Fibroblast of gingiva (primary cell): ENCODE measurements at places on chromosomes 4 and X.

DNA sequence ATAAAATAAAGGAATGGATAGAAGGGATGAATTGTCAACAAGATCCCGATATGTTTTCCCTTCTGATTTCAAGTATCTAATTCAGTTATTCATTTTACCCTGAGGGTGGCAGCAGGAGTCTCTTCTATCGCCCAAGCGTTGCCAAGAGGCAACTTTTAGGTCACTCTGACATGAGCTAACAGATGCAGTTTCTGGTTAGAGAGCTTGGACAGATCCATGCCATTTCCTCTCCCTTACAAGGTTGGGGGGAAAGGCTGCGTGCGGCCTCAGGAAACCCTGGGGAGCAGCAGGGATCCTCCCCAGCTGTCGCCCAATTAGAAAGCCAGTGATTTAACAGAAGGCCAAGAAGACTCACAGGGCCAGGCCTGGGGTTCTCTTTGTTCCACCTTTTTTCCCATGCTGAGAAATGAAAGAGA lies 35.3 kb upstream of the WAS start:
- peak; percentile 52 for DNase-seq

DNA sequence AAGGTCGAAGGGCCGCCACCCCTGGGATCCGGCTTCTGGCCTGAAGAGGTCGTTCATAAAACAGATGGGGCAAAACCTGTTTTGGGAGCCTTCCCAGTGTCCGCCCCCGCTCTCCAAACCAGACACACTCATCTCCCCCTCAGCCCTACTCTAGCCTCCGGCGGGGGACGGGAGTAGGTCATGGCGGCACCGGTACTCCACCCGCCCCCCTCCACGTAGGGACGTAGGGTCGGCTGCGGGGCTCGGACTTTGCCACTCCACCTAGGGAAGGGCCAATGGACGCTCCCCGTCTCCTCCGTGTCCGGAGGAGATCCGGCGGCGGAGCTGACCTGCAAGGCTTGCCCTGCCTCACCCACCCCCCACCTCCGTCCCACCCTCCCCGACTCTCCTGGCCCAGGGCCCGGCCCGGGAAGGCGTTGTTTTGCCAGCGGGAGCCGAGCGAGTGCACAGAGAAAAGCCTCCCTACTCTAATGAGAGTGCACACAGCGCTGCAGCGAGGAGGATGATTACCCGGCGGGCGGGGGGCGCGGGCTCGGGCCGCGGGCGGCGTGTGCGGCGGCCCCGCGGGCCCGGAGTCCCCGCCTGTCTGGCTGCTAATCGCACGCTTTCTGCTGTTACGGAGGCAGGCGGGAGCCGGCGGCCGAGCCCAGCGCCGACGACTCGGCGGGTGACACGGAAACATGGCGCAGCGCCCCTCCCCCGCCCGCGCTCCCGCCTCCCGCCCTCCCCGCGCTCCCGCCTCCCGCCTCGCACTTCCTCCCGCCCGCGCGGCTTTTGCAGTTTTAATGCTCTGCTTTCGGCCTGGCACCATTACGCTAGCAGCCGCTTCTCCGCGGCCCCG lies 8.3 kb upstream of the BCOR start:
- DNase-seq = no peak

DNA sequence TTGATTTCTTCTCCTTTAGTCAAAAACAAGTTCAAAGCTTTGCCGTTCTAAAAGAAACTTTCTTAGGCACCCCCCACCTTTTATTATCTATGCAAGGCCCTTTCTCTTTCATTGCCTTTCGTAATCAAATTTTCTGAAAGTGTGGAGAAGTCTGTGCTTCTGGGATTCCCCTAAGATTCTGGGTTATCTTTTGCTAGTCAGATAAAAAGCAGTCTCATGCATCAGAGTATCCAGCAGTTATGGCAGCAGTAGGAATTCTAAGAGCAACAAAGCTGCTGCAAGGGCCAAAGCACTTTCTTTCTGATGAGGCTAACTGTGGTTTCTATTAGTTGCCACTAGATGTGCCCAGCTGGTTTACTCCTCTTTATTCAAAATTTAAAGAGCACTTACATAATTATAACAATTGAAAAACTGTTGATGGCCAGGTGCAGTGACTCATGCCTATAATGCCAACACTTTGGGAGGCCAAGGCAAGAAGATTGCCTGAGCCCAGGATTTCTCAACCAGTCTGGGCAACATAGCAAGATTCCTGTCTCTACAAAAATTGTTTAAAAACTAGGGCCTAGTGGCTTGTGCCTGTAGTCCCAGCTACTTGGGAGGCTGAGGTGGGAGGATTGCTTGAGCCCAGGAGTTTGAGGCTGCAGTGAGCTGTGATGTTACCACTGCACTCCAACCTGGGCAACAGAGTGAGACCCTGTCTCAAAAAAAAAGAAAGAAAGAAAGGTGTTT lies 296.2 kb downstream of the PAPSS1 start:
- no peak for DNase-seq

GRCh38 chrX:30373479-30373878 lies 64.3 kb upstream of the NR0B1 start:
- DNase-seq = no peak
